AG08396 (cell line): ENCODE measurements at places on chromosomes 16 and 17.

GRCh38 chr17:80220736-80221215 is 549 bp downstream of the SLC26A11 start:
- DNase-seq, result peak; percentile 69

DNA sequence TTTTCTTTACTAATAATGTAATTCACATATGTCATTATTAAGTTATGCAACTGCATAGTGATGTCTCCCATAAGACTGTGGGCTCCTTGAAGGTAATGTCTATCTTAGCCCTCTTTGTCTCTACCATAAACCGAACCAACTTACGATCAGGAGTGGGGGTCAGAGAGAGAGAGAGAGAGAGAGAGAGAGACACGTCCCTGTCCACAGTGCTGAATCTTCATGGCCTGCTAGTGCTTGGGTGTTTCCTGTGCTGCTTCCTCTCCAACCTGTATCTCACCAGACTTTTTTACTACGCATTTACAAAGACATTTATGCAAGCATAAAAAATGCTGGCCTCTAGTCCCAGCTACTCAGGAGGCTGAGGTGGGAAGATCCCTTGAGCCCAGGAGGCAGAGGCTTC is 52.2 kb upstream of the HAPSTR1 start:
- no peak for DNase-seq

GRCh38 chr16:981695-982144 is at the start of gene SOX8:
SOX8 (plus strand) TSS chr16:981770; CDS start chr16:981923, 153 bp downstream.
- no peak for DNase-seq

GRCh38 chr17:75878174-75878998 is at the start of gene TRIM47:
TRIM47 (minus strand) TSS chr17:75878581; CDS start chr17:75878548, 33 bp downstream.
- peak; percentile 81 for DNase-seq

DNA sequence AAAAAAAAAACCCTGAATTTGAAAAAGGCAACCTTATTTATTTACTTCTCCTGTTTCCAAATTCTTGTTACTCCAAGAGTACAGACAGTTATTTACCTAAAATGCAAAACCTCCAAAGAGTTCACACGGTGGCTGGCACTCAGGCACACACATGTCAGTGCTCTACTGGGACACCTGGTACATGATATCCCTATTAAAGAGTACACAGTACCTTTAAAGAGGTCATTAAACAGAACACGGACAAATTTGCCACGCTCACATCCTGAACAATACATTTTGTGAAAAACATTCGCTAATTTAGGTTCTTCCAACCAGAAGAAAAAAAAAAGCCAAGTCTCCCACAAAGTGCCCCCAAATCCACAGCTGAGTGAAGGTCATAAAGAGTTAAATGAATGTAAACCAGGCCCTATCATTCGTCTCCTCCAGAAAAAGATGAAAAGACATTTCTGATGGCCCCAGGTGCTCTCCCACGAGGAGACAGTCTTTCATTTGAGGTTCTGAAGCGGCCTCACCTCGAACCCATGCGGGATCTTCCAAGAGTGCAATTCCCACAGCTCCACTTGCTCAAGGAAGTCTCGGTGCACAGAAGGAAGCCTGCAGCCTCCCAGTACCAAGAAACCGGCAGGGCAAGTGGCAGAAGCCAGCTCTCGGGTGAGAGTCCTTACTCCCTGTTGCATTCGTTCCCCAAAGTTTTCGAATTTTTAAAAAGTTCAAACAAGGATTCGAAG is 993 bp downstream of the ERN1 start:
- DNase-seq, result peak; percentile 45

GRCh38 chr16:6317934-6318333 is 1014.7 kb upstream of the RBFOX1 start:
- no peak for DNase-seq

DNA sequence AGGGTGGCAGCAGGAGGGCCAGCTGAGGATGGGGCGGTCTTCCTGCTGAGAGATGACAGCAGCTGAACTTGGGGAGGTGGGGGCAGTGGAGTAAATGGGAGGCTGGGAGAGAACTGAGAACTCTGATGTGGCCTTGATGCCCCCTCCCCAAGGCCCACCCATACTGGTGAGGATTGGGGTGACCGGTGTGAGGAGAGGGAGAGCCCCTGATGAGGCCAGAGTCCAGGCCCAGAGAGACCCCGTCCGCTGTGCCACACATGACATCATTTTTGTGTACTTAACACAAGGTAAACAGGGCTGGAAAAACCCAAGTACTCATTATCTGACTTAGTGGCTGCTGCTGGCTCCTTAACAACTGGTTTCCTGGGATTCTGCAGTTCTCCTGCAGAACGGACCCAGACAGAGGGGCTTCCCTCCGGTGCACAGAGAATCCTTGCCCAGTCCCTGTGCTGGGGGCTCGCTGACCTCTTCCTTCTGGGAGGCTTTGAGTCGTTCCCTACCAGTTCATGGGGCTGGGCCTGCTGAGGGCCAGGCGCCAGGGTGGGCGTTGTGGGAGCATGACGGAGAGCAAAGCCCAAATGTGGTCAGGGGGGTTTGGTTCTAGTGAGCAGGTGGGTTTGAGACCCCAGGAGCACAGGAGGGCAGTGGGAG is 207.6 kb downstream of the RAB11FIP4 start:
- DNase-seq, result no peak

- no peak for DNase-seq
Measured at GRCh38 chr17:1146561-1147265, 33.1 kb downstream of the ABR start.

DNA sequence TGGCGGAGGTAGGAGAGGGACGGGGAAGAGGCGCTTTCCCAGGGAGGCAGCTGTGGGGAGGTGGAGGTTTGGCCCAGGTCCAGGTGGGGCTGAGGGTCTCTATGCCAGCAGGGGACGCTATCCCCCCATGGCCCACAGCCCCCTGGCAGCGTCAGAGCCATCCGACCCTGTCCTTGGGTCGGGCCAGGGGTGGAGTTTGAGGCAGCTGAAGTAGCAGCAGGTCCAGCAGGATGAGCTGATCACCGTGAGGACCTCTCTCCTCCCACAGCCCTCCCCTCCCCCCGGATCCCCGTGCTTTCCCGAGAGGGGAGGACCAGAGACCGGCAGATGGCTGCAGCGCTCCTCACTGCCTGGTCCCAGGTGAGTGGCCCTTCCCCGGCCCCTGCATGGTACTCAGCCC is 3.2 kb downstream of the ZNF205 start:
- no peak for DNase-seq

- DNase-seq, result no peak
Measured at GRCh38 chr16:75443298-75443697, 10.0 kb upstream of the CFDP1 start.

DNA sequence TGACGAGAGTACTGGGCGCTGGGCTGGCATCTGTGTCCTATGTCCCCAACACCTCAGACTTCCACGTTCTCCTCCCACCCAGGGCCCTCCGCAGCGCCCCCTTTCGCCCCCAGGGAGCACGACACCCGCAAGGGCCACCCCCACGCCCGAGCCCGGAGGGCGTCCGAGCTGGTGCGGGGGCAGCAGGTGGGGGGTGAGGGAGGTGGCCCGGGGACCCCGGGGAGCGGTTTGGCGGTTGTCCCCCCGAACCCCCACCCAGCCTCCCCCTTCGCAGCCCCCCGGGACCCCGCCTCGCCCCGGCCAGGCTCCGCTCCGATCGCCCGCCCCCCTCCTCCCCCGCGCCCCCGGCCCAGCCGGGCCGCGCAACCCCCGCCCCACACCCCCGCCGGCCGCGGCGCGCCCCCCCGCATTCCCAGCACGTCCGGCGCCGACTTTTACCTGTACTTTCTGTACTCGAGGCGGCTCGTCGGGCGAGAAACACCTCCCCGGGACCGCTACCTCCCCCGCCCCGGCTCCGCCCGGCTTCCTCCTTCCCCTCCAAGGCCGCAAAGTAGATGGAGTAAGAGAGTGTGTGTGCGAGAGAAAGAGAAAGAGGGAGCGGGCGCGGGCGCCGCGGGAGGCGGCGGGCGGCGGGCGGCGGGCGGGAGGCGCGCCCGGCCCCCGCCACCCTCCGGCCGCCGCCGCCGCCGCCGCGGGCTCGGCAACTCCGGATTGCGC is 901 bp downstream of the CDYL2 start:
- peak; percentile 57 for DNase-seq

DNA sequence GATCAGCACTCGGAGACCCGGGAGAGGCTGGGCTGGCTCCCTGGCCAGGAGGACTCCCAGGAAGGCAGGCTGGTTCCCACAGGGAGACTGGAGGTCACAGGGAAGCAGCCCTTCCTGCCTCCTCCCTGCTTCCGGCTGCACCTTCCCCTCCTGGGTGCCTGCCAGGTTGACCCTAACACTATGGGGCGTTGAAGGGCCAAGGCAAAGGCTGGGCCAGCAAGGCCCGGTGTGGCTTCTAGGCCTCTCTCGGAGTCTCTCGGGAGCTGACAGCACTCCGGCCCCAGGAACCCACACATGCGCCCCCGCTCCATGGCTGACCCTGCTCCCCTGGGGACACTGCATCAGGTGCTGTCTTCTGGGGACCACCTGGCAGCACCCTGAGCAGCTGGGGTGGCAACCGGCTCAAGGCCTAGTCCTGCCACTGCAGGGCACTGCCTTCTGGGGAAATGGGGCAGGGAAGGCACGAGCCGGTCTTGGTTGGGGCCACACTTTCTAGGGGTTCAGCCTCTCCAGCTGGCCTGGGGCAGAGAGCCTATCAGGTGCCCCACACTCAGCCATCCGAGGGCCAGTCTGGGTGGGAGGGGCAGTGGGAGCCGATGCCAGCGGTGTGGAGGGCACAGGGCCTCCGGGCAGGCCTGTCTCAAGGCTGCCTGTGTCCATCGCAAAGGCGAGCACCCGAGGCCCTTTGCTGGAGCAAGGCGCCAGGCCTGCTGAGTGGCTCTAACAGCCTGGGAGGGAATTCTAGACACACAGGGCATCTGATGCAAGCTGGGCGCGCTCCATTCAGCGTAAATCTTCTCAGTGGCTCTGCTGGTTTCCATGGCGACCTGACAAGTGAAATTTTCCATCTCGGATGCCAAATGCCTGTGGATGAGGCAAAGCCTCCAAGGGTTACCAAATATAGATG is 5.6 kb upstream of the MTSS2 start:
- peak; percentile 91 for DNase-seq

DNA sequence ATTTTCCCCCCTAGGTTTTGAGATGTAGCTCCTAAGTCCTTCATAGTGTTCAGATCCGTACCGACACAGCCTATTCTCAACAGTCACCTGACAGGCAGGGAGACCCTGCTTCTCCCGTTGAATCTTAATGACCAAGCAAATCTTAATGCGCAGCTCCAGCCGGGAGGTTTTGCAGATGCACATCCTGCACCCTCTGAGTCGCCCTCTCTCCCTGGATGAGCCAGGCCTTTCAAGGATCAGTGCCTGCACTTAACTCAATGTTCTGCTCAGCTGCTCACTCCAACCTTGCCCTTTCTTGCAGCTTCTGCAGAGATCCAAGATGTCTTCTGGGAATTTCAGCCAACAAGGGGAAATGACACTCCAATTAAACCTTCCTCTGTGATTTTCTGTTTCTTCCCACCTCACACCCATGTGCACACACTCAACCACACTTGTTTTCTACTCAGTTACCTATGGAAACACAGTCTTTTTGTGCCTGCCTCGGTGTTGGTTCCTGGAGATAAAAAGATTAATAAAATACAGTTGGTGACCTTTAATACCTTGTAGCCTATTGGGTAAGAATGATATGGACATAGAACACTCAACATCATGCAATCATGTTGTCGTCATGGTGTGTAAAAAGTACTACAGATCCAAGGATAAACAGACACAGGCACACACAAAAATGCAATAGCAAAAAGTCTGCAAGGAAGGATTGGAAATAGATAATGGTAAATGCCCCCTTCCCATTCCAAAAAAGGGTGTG is 76.9 kb upstream of the DYNLRB2 start:
- DNase-seq, result no peak

- no peak for DNase-seq
Measured at GRCh38 chr16:88086571-88087516, 135.6 kb downstream of the BANP start.

DNA sequence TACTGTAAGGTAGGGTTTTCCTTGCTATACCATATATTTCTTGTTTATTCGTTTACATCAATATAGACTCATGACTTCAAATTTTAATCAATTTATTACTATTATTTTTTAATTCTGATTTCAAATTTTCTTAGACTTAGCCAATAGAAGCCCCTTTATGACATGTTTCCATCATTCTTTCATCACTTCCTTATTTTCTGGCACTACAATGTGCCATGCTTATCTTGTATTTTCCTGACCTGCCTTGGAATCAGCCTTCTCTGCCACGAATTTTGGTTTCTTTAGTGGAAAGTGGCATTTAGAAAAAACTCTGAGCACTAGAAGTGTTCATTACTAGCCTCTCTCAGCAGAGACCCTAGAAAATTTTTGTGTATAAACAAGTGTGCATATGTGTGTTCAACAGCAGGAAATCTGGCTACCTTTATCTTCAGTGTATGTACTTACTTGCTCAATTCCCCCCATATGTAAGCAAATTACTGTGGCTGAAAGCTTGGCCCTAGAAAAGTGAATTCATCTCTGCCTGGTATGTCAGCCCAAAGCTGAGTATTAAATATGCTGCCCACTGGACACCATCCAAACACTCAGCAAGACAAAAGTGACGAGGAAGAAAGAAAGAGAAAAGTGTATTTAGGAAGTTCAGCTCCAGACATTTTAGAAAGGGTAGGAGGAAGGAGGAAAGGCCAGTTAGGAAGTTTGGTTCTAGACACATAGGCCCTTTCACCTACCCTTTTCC is 4.0 kb downstream of the STXBP4 start:
- no peak for DNase-seq

- no peak for DNase-seq
Measured at GRCh38 chr16:89135971-89136765, 35.4 kb upstream of the CDH15 start.

GRCh38 chr17:77810536-77810935 is 148.0 kb upstream of the TNRC6C start:
- DNase-seq, result peak; percentile 55

- DNase-seq, result no peak
Measured at GRCh38 chr16:54936979-54937670, 6.5 kb downstream of the IRX5 start.

DNA sequence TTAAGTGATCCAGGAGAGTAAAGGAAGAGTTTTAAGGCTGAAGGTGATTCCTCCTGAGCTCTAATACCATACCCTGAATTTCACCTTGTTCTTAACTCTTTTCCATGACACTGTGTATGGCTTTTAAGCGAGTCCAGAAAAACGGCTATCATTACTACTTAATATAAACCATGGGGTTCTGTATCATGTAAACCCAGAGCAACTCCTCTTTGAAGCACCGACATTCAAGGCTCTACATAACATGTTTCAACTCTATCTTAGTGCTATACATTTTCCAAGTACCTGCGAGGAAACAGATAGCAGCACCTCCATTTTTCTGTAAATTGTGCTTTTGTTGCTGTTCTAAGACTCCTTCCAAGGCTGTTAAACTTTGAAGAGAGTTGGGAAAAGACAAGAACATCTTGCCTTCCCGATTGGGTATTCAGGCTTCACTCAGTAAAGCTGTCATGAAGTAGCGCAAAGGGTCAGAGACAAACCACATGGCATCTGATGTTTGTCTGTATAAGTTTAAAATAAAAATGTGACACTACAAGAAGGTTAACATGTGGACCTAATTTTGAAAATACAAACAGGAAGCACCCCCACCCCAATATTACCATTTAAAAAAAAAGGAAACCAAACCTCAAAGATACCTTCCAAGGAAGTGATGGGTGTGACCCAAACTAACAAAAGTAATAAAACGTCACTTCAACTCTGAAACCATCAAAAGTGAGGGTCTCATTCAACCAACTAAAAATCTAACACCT is 3.9 kb downstream of the STAT5B start:
- no peak for DNase-seq

- no peak for DNase-seq
Measured at GRCh38 chr17:40632216-40632615, 15.4 kb downstream of the SMARCE1 start.

- DNase-seq, result no peak
Measured at GRCh38 chr17:64635647-64636305, 26.3 kb downstream of the SMURF2 start.

GRCh38 chr17:57652811-57653210 is 92.3 kb downstream of the CCDC182 start:
- no peak for DNase-seq
